ENCODE measurements at places on chromosomes 11 and 22. TPM values are rescaled to one million over a fixed set of nuclear protein-coding genes. Genes with fewer than 3 reads are reported as not detected.

Gene MMP10
- 0.31 TPM for total RNA-seq

Gene CCDC116
- total RNA-seq, result not detected

Gene C11orf91
- not detected for total RNA-seq

Gene ZC3H12C
- total RNA-seq, result 2.2 TPM

Gene SLC6A5
- total RNA-seq, result not detected

Gene LGALS12
- total RNA-seq, result 6.3 TPM

Gene TYMP
- 151 TPM for total RNA-seq

Gene TLCD5
- not detected for total RNA-seq

Gene MTFP1
- 24.5 TPM for total RNA-seq

Gene CD3G
- 49.7 TPM for total RNA-seq

Gene NRGN
- total RNA-seq, result 58.9 TPM

Gene OR5P2
- total RNA-seq, result not detected
